Hepatocyte (in vitro differentiated cells): ENCODE measurements at places on chromosomes 3 and 15. TPM values are rescaled to one million over a fixed set of nuclear protein-coding genes. Genes with fewer than 3 reads are reported as not detected.

- peak; percentile 38 for DNase-seq
Observed at GRCh38 chr15:70863450-70864218, 9.7 kb upstream of the LARP6 start.

DNA sequence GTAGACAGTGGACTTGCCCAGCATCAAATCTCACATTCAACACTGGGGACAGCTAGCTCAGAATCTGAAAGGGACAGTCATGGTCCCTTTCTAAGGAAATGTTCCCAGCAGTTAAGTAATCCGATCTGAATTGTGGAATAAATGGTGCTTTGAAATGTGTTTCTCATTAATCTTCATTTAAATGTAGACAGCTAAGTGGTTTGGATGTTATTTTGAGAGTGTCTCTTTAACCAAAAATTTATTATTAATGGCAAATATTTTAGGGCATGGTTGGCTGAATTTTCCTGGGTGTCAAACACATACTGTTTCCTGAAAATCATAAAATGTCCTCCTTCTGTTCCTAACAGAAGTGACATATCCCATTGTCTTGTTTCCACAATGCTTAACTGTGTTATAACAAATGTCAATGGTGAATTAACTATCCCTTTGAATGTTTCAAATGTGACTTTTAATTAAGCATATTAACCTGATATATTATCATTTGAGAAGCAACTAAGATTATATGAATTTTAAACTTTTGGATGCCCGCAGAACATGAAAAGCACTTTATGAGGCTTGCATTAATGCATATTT is 210.8 kb downstream of the CHST2 start:
- DNase-seq, result no peak

- DNase-seq, result no peak
Observed at GRCh38 chr3:121165397-121165837, 257.4 kb downstream of the STXBP5L start.

DNA sequence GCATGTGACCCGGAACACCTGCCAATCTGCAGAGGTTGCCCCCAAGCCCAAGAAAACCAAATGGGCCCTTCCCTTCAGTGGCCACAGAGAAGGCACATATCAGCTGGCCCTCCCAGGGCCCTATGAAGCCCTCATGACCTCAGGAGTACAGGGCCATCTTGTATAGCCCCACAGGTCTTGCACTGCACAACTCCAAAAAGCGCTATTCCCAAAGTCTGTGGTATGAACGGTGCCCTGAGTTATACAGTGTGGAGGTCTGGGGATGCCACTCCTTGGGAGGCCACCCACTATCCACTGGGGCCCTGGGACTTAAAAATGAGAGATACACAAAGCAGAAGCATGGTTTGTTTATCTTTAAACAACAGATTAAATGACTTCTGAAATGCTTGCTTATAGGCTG is 61.5 kb downstream of the CAPN7 start:
- no peak for DNase-seq

- DNase-seq, result no peak
Observed at GRCh38 chr15:89876396-89877082, 17.3 kb downstream of the AP3S2 start.

DNA sequence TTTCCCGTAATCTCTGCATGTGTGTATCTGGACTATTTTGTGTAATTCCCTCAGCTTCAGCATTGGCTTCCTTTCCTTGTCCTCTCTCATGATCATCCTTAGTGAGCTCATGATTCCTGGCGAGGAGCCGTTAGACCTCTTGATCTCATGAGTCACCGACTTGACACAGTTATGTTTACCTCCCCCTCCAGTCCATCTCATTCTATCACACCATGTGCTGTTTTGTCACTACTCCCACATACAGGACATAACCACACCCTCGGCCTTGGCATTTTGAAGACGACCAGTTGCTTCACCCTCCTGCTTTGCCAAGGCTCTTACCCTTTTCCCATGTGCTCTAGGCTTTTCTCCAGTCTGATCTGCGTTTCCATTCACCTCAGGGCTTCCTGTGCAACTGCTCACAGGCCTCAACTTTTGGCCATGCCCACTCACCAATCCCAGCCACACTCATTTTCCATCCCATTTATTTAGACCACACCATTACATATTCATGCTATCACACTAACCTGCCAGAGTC is 41.5 kb downstream of the CP start:
- peak; percentile 71 for DNase-seq

DNA sequence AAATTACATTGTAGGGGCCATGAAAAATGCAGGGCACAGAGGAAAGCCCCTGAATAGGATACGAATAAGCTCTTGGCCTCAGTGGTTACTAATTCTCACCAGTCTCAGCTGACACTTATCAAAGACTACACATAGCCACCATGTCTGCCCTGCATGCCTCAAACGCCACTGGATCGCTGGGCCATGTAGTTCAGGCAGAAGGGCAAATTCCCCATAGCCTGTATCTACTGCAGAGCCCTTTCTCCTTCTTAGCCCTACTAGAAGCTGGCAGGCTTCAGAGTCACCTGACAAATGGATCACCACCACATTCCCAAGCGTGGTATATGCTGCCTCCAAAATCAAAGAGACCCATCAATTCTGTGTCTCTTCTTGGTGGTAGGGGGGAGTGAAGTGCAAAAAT is 177.4 kb downstream of the MINAR1 start:
- no peak for DNase-seq

DNA sequence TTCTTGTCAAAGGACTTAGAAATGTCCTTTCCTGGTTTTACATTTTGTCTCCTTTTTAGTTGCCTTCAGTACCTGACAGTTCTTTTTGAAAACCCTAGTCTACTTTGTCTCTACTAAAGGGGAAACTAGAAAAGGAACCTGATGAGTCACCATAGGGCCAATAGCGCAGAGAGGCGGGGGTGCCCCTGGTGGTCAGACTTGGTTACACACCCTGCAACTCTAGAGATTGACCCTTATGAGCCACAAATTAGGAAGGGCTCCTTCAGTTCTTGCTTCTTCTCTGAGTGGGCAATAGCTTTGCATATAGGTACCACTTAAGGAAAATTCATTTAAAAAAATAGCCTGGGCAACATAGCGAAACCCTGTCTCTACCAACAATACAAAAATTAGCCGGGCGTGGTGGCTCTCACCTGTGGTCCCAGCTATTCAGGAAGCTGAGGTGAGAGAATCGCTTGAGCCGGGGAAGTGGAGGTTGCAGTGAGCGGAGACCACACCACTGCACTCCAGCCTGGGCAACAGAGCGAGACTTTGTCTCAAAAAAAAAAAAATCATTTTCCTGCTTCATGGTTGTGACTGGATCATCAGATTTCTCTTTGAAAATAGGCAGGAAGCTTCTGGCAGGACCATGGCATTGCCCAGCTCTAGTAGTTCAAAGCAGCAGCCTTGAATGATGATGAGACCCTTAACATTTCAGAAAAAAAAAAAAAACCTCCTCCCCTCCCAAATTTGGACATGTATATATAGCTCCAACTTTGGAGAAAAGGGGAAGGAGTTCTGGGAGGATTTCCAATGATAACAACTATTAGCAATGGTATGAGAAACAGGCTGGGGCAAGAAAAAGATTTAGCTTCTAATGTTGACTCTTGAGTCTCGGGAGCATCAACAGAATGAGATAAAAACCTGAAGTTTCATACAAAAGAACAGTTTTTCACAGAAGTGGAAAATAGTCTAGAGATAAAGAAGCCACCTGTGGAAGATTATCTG is 45.2 kb upstream of the RASA2 start:
- DNase-seq, result peak; percentile 81

DNA sequence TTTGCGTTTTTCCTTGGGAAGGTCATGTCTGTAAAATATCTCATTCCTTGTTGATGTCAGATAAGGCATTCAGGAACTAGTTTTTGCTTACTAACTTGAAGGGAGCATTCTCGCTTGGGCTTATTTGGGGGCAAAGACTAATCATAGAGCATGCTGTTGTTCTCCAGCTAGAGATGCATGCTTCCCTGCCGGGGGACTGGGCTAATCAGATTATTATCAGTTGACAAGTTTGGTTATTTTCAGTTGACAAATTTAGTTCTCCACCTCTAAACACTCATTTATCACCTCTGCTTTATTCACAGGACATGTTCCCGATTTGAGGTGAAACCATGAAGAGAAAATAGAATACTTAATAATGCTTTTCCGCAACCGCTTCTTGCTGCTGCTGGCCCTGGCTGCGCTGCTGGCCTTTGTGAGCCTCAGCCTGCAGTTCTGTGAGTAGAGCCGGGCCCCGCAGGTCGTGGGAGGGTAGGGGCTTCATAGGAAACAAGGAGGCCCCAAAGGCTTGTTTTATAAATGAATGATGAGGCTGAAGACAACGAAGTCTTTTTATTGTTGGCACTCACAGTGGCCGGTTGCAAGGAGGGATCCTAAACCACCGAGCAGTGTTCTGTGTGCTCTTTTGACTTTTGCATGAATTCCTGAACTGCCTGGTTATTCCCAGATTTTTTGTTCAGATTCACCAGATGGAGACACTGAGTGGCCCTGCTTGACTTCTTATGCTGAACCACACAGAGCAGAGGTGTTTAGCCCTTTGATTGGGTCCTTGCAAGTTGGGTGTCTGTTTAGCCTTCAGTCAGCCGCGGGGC is 28.4 kb downstream of the PXYLP1 start:
- DNase-seq, result no peak

DNA sequence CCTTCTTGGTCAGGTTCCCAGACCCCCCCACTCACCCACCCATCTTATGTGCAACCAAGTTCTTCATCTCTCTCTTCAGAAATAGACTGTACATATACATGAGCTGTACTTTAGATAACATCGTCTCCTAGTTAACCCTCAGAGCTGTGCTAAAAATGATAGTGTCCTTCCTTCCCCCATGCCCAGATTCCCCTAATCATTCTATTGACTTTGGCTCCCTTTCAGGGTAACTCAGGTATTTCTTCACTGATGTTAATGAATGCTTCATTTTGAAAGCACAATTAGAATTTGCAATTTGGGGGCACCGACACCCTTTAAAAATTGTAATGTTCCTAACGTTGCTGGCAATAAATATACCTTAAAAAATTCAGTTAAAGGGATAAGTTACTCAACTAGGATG is 10.9 kb downstream of the PARP9 start:
- DNase-seq, result no peak

GRCh38 chr3:12963231-12963896 is 109.9 kb downstream of the IQSEC1 start:
- no peak for DNase-seq

- DNase-seq, result peak; percentile 34
Observed at GRCh38 chr3:152835601-152836102, 721 bp downstream of the P2RY1 start.

DNA sequence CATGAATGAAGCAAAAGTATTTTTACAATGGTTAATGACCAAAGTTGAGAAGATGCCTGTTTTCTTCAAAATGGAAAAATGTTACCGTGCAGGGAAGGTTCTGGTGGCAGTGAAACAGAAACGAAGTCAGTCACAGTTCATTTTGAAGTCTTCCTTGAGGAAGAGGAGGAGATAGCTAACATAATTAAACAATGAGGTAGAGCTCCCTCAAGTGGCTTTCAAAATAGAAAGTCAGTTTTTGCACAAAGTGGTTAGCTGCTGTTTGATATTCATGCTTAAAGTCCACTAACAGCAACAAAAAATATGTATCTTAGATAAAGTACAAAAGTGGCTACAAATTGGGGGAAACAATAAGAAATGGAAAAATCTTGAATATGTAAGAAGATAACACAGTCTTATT is 87.3 kb downstream of the TFG start:
- DNase-seq, result peak; percentile 8

DNA sequence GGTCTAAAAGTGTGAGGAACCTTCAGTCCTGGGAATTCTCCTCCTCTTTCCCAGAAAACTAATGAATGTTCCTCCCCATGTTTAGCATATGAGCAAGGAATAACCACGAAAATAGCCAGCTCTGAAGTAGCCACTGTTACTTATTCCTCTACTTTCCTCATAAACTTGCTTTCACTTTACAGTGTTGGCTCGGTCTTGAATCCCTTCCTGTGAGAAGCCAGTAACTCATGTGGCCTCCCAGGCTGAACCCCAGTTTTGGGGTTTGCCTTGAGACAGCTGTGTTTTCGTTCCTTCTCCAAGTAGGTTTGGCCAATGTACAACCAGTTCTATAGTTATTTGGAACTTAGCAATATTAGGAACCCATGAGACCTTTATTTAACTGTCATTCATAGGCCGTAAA is 195.0 kb downstream of the CNTN6 start:
- DNase-seq, result no peak

The FAM174B gene
- 29.6 and 34.9 TPM in 2 replicates for polyA plus RNA-seq

The TF gene
- polyA plus RNA-seq, result 401 and 642 TPM in 2 replicates

The INSYN1 gene
- 1.9 and 8.1 TPM in 2 replicates for polyA plus RNA-seq

The XCR1 gene
- 0.30 and 0.86 TPM in 2 replicates for polyA plus RNA-seq

The ESYT3 gene
- 0.47 TPM in 1 of 2 replicates, not detected in the other for polyA plus RNA-seq

The GASK1A gene
- polyA plus RNA-seq, result 1.1 and 2.6 TPM in 2 replicates

The CYP11A1 gene
- 1.5 and 2.6 TPM in 2 replicates for polyA plus RNA-seq
